ENCODE measurements at places on chromosomes 5 and 9. TPM values are rescaled to one million over a fixed set of nuclear protein-coding genes. Genes with fewer than 3 reads are reported as not detected.
A peak's percentile ranks its signal among the peaks of the same experiment; 100 is the strongest.

GRCh38 chr5:147156012-147156411, 78.8 kb upstream of the STK32A start:
- no peak for DNase-seq
- no peaks in the 10 kb centered on the region for H3K36me3 ChIP-seq
- H3K4me1 ChIP-seq = no peaks in the 10 kb centered on the region
- no peak overlapping the region for H3K27ac ChIP-seq
- no peak overlapping the region for H3K4me3 ChIP-seq

DNA sequence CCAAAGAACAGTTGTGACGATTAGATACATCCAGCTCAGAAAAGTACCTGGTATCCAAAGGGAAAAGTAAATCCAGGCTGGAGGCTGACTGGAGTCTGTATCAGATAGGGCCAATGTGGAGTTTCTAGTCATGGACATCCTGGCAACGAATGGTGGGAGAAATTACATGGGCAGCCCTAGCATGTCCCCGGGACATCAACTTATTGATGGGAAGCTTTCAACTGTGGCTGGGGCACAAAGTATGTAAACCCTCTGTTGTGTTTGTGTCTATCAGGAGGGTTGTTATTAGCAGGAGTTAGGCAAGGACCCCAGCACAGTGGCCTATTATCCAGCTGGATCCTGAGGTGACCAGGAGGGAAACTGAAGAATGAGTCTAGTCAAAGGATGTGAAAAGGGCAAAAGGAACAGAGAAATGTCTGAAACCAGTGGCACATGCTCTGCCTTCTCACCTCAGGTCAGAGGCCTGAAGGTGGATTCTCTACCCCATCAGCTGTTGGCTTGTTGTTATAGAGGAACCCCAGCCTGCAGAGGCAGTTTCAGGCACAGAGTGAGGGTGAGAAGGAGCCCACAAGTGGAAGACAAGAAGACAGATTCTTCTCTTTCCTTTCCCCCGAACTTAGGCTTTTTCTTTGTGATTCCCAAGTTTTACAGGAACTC, 19.9 kb downstream of the IFNW1 start:
- H3K4me3 ChIP-seq = no peak overlapping the region
- DNase-seq = no peak
- no peaks in the 10 kb centered on the region for H3K27me3 ChIP-seq
- H3K4me1 ChIP-seq = no peaks in the 10 kb centered on the region
- H3K27ac ChIP-seq = no peak overlapping the region
- H3K36me3 ChIP-seq = no peaks in the 10 kb centered on the region

- DNase-seq = no peak
- H3K36me3 ChIP-seq = no peaks in the 10 kb centered on the region
- no peaks in the 10 kb centered on the region for H3K4me1 ChIP-seq
Observed at GRCh38 chr5:98314292-98314691, 459.2 kb upstream of the RGMB start.

DNA sequence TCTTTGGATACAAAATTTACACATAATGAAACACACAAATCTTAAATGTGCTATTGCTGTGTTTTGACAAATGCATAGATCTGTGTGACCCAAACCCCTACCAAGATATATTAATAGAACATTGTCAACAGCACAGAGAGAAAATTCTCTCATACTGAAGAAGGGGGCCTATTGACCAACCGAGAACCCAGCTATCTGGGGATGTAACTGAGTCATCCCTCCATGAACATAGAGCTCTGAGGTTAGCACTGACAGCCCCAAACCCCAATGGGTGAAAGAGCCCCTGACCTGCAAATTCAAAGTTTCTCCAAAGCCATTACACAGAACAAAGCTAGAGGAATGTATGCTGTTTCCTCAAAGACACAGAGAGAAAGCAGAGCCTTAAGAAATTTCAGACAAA, 180.8 kb downstream of the PAX5 start:
- H3K36me3 ChIP-seq = no peaks in the 10 kb centered on the region
- H3K27me3 ChIP-seq = no peaks in the 10 kb centered on the region
- DNase-seq = no peak
- no peak overlapping the region for H3K4me3 ChIP-seq
- no peaks in the 10 kb centered on the region for H3K4me1 ChIP-seq

The MFAP3 gene
- 35.1 TPM for total RNA-seq

DNA sequence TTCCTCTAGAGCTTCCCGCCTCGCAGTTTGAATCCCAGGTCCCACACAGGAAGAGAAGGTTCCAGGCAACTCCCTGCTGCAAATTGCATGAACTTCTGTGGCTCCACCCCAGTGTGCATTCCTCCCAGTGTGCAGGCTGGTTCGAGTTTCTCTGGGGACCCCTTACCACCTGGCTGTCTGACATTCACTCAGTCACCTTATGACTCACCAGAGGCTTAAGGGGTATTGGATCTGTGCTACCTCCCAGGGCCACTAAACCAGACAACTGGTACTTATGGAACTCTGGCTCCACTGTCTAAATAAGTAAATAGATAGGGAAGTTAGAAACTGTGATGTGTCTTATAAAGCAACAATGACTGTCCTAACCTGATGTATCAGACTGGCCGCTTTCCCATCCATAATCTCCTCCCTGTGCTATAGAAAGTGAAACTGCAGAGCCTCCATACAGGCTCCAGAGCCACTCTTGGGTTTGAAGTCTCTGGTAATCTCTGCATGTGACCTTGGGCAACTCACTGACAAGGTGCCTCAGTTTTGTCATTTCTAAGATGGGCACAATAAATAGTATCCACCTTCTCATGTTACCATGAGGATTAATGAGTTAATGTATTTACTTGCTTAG, 720.6 kb downstream of the SEMA5A start:
- H3K36me3 ChIP-seq = no peaks in the 10 kb centered on the region
- H3K27me3 ChIP-seq = no peaks in the 10 kb centered on the region

GRCh38 chr9:20512106-20512505, 110.2 kb downstream of the MLLT3 start:
- no peaks in the 10 kb centered on the region for H3K27me3 ChIP-seq
- DNase-seq = no peak
- peak overlapping the region; percentile 58 for H3K27ac ChIP-seq
- no peaks in the 10 kb centered on the region for H3K36me3 ChIP-seq
- H3K4me3 ChIP-seq = no peak overlapping the region

The KCNT1 gene
- total RNA-seq = 0.06 TPM

Data from esophagus muscularis mucosa (tissue), 4 donors.